ENCODE measurements at places on chromosomes 2 and 18.

DNA sequence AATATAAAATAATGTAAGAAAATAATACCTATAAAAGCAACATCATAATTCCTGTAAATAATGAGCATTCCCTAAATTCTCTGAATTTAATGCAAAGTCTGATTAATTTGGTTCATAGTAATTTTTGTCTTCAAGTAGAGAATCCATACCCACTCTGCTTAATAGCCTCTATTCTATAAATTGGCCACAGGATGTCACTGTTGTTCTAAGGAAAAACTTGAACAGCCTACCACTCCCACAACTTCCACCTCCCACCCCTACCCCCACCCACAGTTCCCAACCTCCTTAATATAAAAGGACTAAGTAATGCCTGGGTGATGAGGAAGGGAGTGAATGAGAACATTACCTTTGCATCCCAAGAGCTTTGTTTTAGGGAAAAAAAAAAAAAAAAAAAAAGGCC lies 27.2 kb upstream of the BBS5 start:
- DNase-seq = no peak

GRCh38 chr2:76748581-76749296 lies 773.4 kb downstream of the LRRTM4 start:
- no peak for DNase-seq

DNA sequence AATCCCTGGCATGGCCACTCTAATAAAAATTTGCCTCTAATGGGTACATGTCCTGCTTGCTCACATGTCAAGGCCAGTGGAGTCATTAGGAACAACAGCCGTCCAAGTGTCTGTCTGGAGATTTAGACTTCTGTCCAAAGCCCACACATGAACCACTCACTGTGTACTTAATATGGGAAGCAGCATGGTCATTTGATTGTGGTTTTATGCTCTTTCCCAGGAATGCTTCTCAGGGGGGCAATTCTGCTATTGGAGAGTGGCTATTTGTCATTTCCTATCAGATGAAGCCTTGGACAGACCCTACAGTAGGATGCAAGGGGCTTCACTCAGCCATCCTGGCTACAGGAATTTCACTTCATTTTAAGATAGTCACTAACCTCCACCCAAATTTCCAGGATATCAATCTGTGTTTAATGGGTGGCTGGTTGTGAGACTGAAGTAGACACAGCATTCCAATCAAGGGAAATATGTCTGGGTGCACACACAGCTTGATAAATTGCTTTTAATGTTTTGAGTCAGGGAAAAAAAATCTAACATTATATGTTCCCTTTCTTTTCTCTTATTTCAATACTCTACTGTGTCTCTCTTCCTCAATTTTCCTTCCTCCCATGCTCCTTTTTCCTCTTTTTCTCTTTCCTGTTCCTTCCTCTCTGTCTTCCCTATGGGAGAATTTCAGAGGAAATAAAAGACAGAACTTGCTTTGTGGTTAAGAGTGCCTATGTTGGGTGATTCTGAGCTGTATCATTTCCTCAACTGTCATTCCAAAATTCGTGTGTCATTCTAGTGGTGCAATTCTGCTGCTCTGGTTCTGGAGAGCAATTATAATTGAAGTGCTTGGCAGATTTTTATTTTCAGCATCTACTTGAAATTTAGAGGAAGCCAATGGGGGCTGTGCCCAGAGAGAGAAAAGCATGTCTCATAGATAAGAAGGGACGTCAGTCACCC lies 320.1 kb downstream of the OSR1 start:
- DNase-seq = no peak

GRCh38 chr2:121809607-121810006 lies 54.2 kb downstream of the TSN start:
- no peak for DNase-seq

DNA sequence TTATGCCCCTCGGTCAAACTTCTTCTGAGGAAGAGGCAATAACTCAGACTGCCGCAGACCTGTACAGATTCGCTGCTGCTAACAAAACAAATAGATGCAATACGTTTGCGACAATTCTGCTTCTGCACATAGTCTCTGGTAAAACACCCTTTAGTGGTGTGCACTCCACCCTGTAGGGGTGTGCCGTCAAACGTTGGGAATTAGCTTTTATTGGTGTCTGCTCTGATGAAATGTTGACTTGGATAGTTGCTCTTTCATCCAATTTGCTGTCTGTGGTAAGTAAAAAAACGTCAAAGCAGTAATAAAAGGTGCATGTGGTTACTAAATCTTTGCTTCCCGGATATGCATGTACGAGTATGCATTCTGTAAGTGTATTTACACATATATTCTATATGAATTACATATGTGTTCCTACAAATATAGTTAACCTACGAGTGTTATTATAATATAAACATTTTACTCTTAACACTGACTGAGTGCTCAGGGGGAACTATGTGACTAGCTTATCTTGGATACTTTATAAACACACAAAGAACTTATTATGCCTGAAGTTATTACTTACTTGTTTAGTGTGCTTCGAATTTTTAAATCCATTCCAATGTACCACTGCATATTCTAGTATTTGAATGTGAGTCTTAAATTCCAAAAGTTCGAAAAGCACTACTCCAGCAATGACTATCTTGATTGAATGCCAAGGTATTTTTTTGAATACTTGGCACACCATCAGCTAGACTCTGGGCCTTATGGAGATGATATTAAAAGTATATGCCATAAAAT lies 610.2 kb downstream of the ZEB2 start:
- DNase-seq = no peak

- DNase-seq = no peak
These were observed 454.5 kb downstream of the XIRP2 start for GRCh38 chr2:167342769-167343168.

- DNase-seq = no peak
These were observed 154.6 kb downstream of the OSR1 start for GRCh38 chr2:19203866-19204265.

- DNase-seq = no peak
These were observed 1123.7 kb downstream of the TDRD15 start for GRCh38 chr2:22247466-22247865.

GRCh38 chr2:132518302-132518701 lies 101.7 kb downstream of the GPR39 start:
- no peak for DNase-seq

- DNase-seq = no peak
These were observed at the start of gene HOXD9 for GRCh38 chr2:176122683-176123410. HOXD9 (plus strand) TSS chr2:176122719; CDS start chr2:176122769, 50 bp downstream.

- no peak for DNase-seq
These were observed 992.8 kb upstream of the FANCL start for GRCh38 chr2:59233920-59234319.

DNA sequence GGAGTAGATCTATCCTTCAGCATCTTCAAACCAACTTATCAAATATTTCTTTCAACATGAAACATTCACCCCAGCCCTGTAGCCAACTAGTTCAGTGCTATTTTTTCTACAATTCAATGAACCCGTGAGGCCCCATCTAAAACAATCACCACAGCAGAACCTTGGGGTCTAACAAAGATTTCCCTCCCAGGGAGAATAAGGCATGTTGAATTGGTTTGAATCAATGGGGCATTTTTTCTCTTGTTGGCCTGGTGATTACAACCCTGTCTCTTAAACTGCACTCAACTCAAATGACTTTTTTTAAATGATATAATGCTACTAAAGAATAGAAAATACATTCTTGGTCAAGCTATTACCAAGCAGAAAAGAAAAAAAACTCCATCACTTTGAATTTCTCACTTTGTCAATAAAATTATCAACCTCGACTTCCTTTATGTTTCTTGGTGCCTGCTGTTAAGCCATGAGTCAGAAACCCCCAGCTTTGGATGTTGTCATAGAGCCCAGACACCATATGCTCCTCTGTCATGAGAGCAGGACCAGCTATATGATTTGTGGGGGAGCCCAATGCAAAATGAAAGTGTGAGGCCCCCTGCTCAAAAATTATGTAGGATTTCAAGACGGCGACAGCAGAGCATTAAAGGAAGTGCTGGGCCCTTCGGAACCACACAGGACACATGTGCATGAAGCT lies 282.4 kb downstream of the MEIS1 start:
- DNase-seq = no peak

- DNase-seq = no peak
These were observed 91.4 kb downstream of the MAPK4 start for GRCh38 chr18:50651334-50651733.

DNA sequence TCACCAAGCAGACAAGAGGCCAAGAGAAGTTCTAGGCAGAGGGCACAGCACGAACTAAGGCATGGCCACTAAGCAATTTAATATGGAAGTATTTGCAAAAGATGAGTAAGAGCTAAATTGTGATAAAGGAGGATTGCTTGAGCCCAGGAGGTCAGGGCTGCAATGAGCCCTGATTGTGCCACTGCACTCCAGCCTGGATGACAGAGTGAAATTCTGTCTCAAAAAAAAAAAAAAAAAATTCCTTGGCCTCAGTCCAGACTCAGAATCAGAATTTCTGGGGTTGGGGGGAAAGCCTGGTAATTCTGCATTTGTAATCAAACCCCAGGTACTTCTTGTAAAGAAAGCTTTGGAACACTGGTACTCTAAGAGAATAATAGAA lies 46.8 kb upstream of the RTN4 start:
- no peak for DNase-seq

DNA sequence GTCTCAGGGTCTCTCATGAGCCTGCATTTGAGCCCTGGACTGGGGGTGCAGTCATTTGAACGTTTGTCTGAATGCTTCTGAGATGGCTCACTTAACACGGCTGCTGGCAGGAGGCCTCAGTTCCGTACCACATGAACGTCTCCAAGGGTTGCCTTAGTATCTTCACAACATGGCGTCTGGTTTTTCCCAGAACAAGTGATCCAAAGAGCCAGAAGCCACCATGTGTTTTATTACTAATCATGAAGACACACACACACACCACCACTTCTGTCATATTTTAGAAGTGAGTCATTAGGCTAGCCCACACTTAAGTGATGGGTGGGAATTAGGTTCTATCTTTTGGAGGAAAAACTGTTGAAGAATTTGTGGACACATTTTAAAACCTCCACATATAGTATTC lies 15.0 kb upstream of the MYO1B start:
- DNase-seq = no peak

DNA sequence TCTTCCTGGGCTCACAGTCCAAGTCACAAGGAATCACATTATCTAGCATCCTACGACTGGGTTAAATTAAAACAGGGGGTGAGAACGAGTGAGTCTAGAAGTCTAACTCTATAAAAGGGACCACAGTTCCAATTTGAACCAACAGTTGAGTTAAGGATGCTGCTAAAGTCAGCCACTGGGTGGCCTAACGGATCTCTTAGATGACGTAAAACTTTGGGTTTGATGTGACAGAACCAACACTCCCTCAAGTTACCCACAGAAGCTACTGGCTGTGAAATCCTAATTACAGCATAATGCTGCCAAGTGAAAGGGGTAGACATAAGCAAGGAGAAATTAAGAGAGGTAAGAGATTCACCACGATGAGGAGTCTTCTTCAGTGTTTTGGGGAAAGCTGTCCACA lies 32.7 kb upstream of the RUFY4 start:
- no peak for DNase-seq

GRCh38 chr2:236215196-236215595 lies 47.0 kb upstream of the GBX2 start:
- no peak for DNase-seq

- DNase-seq = no peak
These were observed 37.1 kb downstream of the B4GALT6 start for GRCh38 chr18:31647127-31647753.

- no peak for DNase-seq
These were observed 98.0 kb downstream of the LNPK start for GRCh38 chr2:175904035-175904434.

GRCh38 chr18:42798606-42799170 lies 316.8 kb downstream of the RIT2 start:
- no peak for DNase-seq

DNA sequence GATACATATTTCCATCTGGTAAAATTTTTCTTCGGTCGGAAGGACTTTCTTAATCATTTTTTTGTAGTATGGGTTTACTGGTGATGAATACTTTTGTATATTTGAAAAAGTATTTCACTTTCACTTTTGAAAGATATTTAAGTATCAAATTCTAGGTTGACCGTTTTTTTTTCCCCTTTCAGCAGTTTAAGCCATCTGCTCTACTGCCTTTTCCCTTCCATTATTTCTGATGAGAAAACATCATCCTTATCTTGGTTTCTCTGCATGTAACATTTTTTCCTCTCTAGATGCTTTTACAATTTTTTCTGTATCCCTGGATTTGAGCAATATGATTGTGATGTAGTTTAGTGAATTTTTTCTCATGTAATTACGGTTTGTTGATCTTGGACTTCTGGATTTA lies 87.0 kb downstream of the MTX2 start:
- no peak for DNase-seq

DNA sequence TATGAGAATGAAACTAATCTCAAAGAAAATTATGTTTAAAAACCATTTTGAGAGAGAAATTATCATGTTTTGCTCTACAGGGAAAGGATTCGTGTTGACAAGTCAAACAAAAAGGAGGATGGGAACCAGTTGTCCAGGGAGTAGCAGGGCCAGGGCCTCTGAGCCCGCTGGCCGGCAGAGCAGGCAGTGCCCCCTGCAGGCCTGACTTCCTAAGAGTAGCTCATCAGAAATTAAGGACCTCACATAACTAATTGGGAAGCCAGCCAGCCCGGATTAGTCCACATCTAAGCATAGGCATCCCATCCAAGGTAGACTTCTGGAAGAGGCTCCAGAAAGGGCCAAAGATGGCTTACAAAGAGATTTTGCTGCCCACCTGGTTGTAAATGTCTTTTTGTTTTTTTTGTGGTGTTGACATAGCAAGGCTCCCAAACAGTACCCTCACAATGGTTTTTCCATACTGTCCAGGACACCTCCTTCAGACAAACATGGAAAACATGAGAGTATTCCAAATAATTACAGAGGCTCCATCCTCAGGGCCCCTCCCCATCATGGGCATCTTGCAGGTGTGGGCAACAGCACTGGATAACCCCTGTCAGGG lies 241.2 kb upstream of the TANK start:
- peak; percentile 9 for DNase-seq

DNA sequence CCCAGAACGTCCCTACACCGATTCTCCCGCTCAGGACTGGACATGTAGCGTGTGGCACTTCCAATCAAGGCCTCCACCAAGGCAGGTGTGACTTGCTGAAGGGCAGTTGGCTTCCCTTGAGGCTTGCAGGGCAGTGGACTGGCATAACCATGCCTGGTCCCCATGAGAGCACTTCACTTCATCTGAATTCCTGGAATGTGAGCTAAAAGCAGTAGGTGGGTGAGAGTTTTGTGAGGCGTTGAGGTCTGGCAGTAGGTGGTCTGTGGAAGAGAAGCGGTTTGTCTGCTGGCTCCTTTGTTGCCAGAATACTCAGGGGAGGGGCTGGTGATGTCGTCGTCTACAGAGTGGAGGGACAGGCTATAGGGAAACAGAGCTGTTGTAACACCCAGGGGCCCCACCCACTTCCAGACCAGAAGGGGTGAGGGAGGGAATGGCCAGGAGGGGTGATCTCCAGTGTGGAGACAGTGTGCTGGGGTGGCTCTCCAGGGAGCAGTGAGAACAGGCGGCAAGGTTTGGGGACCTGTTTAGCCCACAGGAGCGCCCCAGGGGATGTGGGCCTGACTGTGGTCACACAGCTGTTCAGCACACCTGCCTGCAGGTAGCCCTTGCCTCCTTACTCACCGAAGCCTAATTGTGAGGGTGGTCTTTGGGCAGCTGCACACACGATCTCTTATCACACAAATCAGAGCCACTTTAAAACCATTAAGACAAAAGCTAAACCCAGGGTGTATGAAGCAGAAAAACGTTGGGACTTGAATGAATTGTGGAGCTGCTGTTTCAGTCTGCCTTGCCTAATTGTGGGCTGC lies 21.5 kb upstream of the ALKAL2 start:
- no peak for DNase-seq

GRCh38 chr2:35960596-35960995 lies 395.0 kb upstream of the CRIM1 start:
- no peak for DNase-seq

All from effector memory CD8-positive, alpha-beta T cell (primary cell).